ENCODE measurements at places on chromosomes 7 and 10. TPM values are rescaled to one million over a fixed set of nuclear protein-coding genes. Genes with fewer than 3 reads are reported as not detected.

DNA sequence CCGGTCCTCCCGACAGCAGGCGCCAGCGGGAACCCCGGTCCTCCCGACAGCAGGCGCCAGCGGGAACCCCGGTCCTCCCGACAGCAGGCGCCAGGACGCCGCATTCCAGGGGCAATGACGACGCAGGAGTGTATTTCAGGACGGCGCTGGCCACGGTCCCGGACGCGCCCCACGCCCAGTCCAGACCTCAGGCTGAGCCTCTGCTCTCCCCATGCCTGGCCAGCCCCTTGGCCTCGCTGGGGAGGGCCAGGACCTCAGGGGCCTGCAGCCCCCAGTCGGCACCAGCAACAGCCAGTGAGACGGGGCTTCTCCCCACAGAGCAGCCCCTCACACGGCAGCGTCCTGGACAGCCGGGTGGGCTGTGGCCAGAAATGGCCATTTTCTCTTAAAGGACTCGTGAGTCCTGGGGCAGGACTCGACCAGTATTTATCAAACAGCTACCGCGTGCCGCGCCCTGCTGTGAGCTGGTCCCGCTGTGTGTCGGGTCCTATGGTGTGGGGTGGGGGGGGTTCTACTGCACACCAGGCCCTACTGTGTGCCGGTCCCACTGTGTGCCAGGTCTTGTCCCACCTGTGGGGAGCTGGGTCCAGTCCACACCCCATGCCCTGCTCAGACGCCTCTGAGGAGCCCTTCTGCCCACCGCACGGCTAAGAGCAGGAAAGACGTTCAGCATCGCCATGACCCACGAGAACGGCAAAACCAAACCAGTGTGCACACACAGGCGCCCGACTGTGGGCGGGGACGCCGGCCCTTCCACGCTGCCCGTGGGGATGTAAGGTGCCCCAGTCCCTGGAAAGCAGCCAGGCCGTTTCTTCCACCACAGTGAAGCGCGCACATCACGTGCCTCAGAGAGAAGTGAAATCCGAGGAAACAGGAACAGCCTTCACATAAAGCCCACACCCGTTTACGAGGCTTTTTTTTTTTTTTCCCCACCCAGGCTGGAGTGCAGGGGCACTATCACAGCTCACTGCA, 33.3 kb downstream of the GET4 start:
- no peak for DNase-seq

DNA sequence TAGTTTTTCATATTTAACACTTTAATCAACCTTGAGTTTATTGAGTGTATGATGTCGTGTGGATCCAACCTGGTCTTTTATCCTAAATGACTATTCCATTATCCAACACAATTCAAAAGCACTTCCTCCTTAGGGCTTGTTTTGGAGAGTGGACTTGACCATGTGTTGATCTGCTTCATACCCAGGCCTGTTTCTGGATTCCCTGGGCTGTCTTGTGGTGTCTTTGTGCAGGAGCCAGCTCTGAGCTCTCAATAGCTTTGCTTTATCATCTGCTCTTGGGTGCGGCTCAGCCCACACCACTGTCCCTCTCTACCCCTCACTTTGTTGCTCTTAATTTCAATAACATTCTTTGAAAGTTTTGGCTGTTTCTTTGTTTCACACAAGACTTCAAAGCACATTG, 70.9 kb upstream of the CHST15 start:
- no peak for DNase-seq

- DNase-seq = no peak
Observed at GRCh38 chr7:1758028-1758858, 88.2 kb downstream of the ELFN1 start.

- no peak for DNase-seq
Observed at GRCh38 chr10:49222170-49222569, 34.0 kb upstream of the TMEM273 start.

DNA sequence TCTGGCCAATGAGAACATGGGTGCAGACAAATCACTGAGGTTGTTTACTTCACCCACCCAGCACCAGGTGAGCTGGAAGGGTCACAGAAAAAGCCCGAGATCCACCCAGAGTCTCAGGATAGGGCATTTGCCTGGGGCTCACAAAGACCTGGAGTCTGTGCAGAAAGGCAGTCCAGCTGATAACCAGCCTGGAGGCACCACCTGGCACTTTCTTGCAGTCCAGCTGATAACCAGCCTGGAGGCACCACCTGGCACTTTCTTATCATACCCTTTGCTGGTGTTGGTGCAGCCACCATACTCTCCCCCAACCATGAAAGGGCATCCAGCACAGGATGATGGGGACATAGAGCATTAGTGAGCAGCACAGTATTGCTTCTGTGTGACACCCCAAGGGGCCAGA, 104.1 kb downstream of the PPP1R3C start:
- DNase-seq = no peak

- no peak for DNase-seq
Observed at GRCh38 chr10:14782691-14783363, 8.1 kb upstream of the FAM107B start.

DNA sequence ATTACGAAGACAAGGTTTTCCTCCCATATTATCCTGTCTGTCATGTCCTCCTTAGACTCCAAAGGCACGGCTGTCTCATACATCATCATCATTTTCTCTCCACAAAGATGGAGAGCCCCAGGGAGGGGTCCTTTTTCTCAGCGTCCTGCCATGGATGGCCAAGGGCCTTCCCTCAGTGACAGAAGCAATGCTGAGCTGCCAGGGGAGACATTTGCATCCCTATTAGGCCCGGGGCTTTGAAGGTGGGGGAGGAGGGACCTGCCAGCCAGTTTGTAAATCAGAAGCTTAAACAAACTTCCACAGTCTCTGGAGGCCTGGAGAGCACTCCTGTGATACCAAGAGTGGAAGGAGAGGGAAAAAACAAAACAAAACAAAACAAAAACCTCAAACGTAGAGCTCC, 112.4 kb upstream of the ADO start:
- peak; percentile 68 for DNase-seq

HOXA10 gene
- 16.3 TPM for total RNA-seq

DDIT4 gene
- 292 TPM for total RNA-seq
